Epithelial cell of proximal tubule (primary cell): ENCODE measurements at places on chromosomes 3 and 15. TPM values are rescaled to one million over a fixed set of nuclear protein-coding genes. Genes with fewer than 3 reads are reported as not detected.

The LDHAL6B gene
- not detected in 2 replicates for total RNA-seq

The BUB1B gene
- 59.8 and 86.4 TPM in 2 replicates for total RNA-seq

The CDHR4 gene
- not detected in 2 replicates for total RNA-seq

The RPL39L gene
- total RNA-seq: 35.0 and 75.1 TPM in 2 replicates

The FETUB gene
- 0.36 TPM in 1 of 2 replicates, not detected in the other for total RNA-seq

The BFSP2 gene
- not detected in 2 replicates for total RNA-seq
